ENCODE measurements at places on chromosomes 13 and 19. TPM values are rescaled to one million over a fixed set of nuclear protein-coding genes. Genes with fewer than 3 reads are reported as not detected.

- no peak overlapping the region for H3K4me3 ChIP-seq
- DNase-seq, result no peak
- no peak overlapping the region for H3K27ac ChIP-seq
- no peaks in the 10 kb centered on the region for H3K36me3 ChIP-seq
Measured at GRCh38 chr13:57409121-57409520, 222.4 kb upstream of the PCDH17 start.

GRCh38 chr13:43782686-43783085 is 4.1 kb downstream of the ENOX1 start:
- no peak overlapping the region for H3K4me3 ChIP-seq
- H3K4me1 ChIP-seq, result no peaks in the 10 kb centered on the region

DNA sequence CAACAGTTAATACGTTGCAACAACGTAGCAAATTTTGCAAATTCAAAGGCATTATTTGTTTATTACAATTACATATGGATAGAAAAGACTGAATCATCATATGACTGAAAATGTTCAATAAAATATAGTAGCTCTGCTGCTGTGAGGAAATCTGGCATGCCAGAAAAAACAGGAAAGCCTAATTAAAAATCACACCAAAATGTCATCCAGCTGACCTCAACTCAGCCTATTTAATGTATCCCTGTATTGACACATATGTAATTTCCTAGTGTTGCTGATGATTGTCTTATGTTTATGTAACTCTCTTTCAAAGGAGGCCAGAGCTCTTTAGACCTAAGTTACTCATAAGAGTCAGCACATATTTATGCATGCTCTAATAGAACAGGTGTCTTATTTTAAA is 495.0 kb downstream of the PCDH17 start:
- no peaks in the 10 kb centered on the region for H3K4me1 ChIP-seq
- no peaks in the 10 kb centered on the region for H3K27me3 ChIP-seq
- no peaks in the 10 kb centered on the region for H3K36me3 ChIP-seq

- H3K4me3 ChIP-seq, result no peak overlapping the region
- peaks cover 6% of the 10 kb centered on the region for H3K4me1 ChIP-seq
- H3K36me3 ChIP-seq, result no peaks in the 10 kb centered on the region
- DNase-seq, result no peak
- H3K27ac ChIP-seq, result no peak overlapping the region
Measured at GRCh38 chr13:99855526-99856420, 115.8 kb downstream of the ZIC5 start.

DNA sequence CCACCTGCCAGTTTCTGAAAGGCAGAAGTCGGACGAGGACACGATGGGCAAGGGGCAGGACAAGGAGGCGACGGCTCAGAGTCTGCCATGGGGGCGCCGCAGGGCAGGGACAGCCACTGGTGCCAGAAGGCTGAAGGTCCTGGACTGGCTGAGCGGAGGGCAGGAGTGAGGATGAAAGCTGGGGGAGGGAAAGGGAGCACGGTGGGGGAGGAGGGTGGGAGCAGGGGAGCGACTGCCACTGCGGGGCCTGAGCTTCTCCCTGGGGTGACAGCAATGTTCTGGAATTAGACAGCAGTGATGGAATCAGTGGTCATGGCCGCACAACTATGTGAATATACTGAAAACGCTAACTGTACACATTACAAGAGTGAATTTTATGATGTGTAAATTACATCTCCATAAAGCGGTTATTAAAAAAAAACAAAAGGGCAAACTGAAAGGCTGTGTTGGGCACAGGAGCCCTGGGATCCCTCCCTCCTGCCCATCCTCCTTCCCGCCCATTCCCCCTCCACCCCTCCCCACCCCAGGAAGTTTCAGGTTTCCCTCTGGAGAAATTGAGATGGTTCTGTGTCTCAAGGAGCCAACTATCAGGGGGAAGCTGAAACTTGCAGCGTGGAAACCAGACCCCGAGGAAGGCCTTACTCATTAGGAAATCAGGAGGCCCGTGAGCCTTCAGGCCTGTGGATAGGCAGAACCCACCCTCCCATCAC is 15.9 kb downstream of the MLLT1 start:
- H3K36me3 ChIP-seq, result no peaks in the 10 kb centered on the region
- no peak overlapping the region for H3K4me3 ChIP-seq
- no peak for DNase-seq
- H3K4me1 ChIP-seq, result no peaks in the 10 kb centered on the region
- no peaks in the 10 kb centered on the region for H3K27me3 ChIP-seq

DNA sequence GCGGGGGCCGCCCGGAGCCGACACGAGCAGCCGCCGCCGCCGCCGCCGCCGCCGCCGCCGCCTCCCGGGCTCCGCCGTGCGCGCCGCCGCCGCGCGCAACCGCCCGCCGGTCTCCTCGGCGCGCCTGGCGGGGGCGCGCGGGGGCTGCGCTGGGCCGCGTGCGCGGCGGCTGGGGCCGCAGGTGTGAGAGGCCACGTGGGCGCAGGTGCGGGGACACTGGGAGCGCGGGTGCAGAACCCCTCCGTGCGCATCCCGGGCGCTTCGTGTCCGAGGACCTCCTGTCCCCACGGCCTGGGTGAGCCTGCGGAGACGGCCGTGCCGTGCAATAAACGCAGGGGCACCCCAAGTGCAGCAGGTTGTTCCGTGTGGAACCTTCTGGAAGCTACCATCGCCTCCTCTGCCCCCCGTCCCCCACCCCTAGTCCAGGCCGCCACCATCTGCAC is at the start of gene LINGO3:
Gene LINGO3, minus strand, starts transcription at position 41 of the 443 bp plus-strand sequence. CDS start 16,378 bp downstream, outside the sequence.
- peaks cover 9% of the 10 kb centered on the region for H3K27me3 ChIP-seq
- no peaks in the 10 kb centered on the region for H3K36me3 ChIP-seq
- no peak within 1 kb of the TSS for H3K4me3 ChIP-seq
- H3K4me1 ChIP-seq, result no peaks in the 10 kb centered on the region
- H3K27ac ChIP-seq, result no peak within 1 kb of the TSS

- peaks cover 54% of the 10 kb centered on the region for H3K36me3 ChIP-seq
- H3K27ac ChIP-seq, result peak overlapping the region; percentile 90
- peaks cover 14% of the 10 kb centered on the region for H3K4me1 ChIP-seq
- no peaks in the 10 kb centered on the region for H3K27me3 ChIP-seq
Measured at GRCh38 chr19:58003174-58003828, 681 bp upstream of the ZNF606 start.

Gene ZNF729
- total RNA-seq, result not detected

Gene ZNF837
- 1.9 TPM for total RNA-seq

Gene CYP2A7
- not detected for total RNA-seq
